ENCODE measurements at places on chromosomes 13 and 19.

DNA sequence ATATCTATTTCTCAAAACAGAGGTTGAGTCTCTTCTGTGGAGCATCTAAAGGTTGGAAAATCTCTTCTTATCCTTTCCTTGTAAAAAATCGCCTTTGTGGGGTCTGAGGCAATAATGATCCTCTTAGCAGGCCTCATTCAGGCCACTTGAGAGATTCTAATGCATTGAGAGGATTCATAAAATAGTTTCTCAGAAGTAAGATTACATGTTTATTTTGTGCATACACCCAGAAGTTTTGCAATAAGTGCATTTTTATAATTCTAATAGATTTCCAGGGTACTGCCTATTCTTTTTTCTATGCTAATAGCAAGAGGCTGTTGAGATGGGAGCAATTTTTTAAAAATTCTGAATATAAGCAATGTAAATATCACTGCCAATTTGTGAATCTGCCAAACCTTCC is 342.2 kb upstream of the KLF12 start:
- no peak for DNase-seq

- no peak for DNase-seq
Measured at GRCh38 chr13:75860935-75861334, 224.8 kb downstream of the LMO7 start.

DNA sequence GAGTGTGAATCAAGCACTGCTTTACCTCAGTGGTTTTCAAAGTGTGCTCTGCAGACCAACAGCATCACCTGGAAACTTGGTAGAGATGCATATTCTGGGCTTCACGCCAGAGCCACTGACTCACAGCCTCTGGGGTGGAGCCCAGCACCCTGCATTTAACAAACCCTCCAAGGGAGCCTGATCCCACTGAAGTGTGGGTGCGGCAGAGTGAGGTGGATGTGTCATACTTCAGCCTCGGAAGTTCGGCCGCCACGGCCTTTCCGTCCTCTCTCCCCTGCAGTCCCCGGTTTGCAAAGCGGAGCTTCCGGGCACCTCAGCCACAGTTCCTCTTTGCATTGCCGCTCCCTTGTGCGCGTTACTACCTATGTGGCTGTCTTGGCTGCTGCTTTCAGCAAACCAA is 33.3 kb upstream of the MICU2 start:
- no peak for DNase-seq

DNA sequence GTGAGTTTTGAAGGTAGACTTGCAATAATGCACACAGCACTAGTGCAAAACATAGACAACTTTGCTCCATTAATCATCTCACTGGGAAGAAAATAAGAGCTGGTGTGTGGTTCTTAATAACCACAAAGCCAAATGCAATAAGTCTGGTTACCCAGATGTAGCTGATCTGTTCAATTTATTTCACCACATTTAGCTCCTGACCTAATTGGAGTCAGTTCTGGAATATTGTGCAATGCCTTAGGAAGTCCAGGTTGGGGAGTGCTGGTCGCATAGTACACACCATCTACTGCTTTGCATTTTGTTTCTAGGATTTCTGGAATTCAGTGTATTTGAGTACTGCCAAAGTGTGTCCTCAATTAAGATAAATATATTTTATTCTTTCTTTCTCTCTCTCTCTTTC is 483.3 kb upstream of the SPRY2 start:
- no peak for DNase-seq

- DNase-seq: no peak
Measured at GRCh38 chr13:93339550-93339949, 112.9 kb downstream of the GPC6 start.

- no peak for DNase-seq
Measured at GRCh38 chr13:59568306-59568705, 595.4 kb downstream of the DIAPH3 start.

DNA sequence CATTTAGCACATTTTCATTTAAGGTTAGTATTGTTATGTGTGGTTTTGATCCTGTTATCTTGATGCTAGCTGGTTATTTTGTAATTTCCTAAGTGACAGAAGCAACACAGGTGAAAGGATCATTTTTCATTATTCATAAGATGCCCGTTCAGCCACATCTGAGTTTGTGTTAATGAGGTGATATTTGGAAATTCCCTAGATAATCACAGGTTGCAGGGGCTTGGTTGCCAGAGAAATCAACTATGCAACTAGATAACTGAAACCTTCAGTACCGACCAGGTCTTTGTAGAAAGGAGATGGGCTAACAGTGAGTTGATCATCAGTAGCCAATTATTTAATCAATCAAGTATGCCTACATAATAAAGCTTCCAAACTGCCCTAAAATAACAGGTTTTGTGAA is 121.3 kb upstream of the UFM1 start:
- DNase-seq: no peak

GRCh38 chr13:41054212-41054877 is 7.0 kb upstream of the WBP4 start:
- no peak for DNase-seq

GRCh38 chr19:3245050-3245449 is 20.6 kb downstream of the CELF5 start:
- DNase-seq: no peak
